Occipital lobe (tissue), 3 donors: ENCODE measurements at places on chromosomes 3 and 15.

DNA sequence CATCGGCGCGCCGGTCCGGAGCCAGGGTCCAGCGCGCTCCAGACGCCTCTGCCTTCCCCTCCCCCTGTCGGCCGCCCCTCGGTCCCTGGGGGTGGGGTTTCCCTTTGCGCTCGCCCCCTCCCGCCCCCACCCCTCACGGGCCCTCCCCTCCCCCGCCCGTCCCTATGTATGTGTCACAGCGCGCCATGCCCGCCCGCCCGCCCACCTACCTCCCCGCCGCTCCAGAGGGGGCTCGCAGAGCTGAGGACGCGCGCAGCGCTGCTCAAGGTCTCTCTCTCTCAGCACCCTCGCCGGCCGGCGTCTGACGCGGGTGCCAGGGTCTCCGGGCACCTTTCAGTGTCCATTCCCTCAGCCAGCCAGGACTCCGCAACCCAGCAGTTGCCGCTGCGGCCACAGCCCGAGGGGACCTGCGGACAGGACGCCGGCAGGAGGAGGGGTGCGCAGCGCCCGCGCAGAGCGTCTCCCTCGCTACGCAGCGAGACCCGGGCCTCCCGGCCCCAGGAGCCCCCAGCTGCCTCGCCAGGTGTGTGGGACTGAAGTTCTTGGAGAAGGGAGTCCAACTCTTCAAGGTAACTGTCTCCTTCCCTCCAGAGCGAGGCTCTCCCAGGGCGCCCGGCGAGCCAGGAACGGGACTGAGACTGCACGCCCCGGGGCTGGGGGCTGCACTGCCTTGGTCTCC lies at the start of gene ACAN:
Gene ACAN (plus strand): TSS at position 196 of the 679 bp plus-strand sequence. CDS start 32,771 bp downstream, outside the sequence.
- DNase-seq: no peak

GRCh38 chr15:68709876-68710275 lies 110.8 kb downstream of the ANP32A start:
- DNase-seq: no peak

- no peak for DNase-seq
These were observed 74.7 kb downstream of the DPPA2 start for GRCh38 chr3:109241459-109242186.

DNA sequence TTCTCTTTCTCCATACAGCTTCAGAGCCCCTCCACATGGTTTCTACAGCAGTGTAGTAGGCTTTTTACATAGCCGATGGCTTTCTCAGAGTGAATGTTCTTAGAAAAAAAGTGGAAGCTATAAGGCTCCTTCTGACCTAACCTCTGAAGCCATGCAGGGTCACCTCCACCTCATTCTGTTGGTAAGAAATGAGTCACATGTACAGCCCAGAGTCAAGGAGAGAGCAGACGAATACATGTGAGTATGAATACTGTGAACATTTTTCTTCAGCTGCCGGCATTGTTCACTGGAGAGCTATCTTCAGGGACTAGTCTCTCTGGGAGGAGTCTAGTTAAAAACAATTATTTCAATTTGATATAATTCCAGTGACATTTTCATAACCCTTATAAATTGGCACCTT lies 68.2 kb upstream of the THRB start:
- no peak for DNase-seq

DNA sequence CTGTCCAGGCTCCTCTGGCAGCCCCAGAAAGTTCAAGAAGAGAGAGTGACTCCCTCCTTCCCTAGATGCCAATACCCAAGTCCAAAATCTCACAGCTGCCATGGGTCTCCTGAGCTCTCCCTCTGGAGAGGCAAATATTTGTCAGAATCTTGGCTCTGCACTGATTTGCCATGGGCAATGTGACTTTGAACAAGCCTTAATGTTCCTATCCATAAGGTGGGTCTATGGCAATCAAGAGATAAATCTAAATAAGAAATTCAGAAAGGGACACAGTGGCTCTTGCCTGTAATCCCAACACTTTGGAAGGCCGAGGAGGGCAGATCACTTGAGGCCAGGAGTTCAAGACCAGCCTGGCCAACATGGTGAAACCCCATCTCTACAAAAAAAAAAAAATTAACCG lies 12.4 kb upstream of the WNT7A start:
- DNase-seq: no peak

- DNase-seq: no peak
These were observed 22.5 kb upstream of the AQP9 start for GRCh38 chr15:58115692-58116091.

- no peak for DNase-seq
These were observed 135.5 kb downstream of the STT3B start for GRCh38 chr3:31668242-31668641.
